ENCODE measurements at places on chromosomes 7 and 10.
A peak's percentile ranks its signal among the peaks of the same experiment; 100 is the strongest.

GRCh38 chr7:16929146-16929762 lies 47.5 kb upstream of the AGR3 start:
- no peak for DNase-seq

GRCh38 chr7:127632276-127632910 lies 14.5 kb upstream of the PAX4 start:
- DNase-seq, result peak; percentile 92

- no peak for DNase-seq
Observed at GRCh38 chr7:50766106-50766848, 16.4 kb downstream of the GRB10 start.

- DNase-seq, result no peak
Observed at GRCh38 chr7:146539836-146540235, 423.2 kb downstream of the CNTNAP2 start.

GRCh38 chr7:144063710-144064109 lies 5.9 kb upstream of the OR2A25 start:
- DNase-seq, result no peak

- no peak for DNase-seq
Observed at GRCh38 chr10:92382631-92383030, 91.7 kb downstream of the MARCHF5 start.

- no peak for DNase-seq
Observed at GRCh38 chr10:4391683-4392082, 434.3 kb upstream of the AKR1E2 start.

GRCh38 chr7:138500892-138501291 lies 40.8 kb downstream of the TRIM24 start:
- no peak for DNase-seq

DNA sequence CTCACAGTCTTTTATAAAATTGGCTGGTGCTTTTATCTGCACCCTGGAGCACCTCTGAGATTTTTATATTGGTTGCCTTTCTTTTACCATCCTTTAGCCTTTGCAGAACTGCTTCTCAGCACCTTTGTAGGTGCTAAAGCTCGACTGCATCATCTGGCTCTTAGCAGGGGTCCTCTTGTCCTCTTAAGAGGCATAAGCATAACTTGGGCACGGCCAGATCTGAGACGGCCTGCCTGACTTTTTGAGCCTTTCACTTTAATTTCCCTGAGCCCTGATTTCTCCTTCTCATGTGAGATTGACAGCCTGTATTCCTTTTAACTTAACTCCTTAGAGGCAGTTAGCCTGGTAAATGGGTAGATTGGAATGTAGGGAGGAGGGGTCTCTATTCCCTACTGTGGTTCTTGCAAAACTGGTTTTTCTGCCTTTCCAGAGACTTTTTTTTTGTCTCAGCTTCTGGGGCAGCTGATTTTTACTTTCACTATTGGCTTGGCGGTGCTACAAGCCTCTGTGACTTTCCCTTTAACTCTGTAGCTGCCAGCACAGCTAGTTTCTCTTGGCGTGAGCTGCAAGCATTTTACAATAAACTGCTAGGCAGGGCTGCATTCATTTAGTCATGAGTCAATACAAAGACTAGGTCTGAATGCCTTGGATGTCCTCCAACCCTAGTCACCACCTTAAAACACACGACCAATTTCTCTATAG lies 24.0 kb downstream of the ZPBP start:
- DNase-seq, result peak; percentile 49

- DNase-seq, result no peak
Observed at GRCh38 chr10:92644921-92645320, 44.8 kb upstream of the HHEX start.

- DNase-seq, result no peak
Observed at GRCh38 chr7:6589151-6589828, 531 bp upstream of the INTS15 start.

DNA sequence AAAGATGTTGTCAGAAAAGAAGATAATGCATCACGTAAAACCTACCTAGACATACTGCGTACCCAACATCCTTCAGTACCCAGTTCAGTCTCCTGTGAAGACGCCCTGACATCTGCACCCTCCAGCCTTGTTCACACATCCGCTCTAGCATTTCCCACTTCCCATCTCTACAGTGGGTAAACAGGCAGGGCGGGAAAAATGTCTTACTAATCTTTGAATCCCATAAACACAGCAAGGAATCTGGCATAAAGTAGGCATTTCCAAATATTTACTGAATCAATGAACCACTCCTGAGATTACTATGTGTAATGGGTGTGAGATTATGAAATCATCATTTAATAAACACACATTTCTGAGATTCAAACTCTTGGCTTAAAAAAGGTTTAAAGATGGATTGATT lies 132.8 kb downstream of the GLI3 start:
- no peak for DNase-seq

DNA sequence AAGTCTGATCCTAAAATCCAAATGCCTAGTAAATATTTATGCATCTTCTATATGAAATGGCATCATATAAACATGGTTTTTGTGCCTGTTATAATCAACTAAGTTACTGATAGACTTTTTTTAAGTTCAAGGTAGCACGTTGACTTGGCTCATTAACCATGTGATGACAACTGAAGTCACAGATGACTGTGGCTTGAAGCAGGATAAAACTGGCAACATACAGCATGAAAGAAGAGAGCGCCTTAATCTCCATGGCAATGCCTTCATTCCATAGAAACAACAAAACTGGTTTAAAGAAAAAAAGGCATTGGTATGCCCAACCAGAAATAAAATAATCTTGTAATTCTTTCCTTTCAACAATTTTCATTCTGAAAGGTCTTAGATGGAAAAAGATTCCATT lies 188.9 kb upstream of the CDK1 start:
- no peak for DNase-seq

DNA sequence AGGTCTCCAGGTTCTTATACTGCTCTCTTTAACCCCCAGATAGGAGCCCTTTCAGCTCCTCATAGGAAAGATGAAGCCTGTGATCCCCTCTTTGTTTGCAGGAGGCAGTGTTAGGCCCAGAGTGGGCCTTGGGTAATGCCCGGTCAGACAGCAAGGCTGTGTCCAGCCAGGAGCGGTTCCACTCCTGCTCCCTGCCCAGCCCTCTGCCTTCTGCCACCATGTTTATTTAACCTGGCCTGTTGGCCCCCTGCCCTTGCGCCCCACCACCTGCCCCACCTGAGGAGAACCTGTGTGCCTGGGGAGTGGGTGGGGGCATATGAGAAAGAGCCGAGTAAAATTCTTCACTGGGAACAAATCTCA lies 24.3 kb downstream of the CDH23 start:
- no peak for DNase-seq
